ENCODE measurements at places on chromosomes 12 and 14. TPM values are rescaled to one million over a fixed set of nuclear protein-coding genes. Genes with fewer than 3 reads are reported as not detected.
A peak's percentile ranks its signal among the peaks of the same experiment; 100 is the strongest.

DNA sequence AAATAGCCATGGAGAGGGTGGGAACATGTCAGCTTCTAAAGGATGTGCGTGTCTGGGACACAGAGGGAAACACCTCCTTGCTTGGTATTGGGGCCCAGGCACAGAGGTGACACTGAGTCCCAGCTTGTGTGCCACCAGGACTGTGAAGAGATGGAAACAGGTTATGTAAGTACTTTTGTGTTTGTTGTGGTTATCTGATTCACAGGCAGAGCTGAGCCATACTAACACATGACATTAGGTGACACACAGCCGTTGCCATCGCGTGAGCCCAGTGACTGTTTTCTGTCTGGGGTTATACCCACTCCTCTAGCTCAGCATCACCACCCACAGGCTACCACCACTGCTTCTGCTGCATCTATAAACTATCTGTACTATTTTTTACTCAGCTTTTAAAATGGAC is 12.1 kb upstream of the FLVCR2 start:
- no peaks in the 10 kb centered on the region for H3K27me3 ChIP-seq
- DNase-seq = peak; percentile 84
- peak overlapping the region; percentile 74 for H3K27ac ChIP-seq
- H3K36me3 ChIP-seq = no peaks in the 10 kb centered on the region
- peaks cover 74% of the 10 kb centered on the region for H3K4me1 ChIP-seq

- H3K36me3 ChIP-seq = peaks cover 22% of the 10 kb centered on the region
- DNase-seq = no peak
- H3K27me3 ChIP-seq = no peaks in the 10 kb centered on the region
- H3K27ac ChIP-seq = peak overlapping the region; percentile 96
Measured at GRCh38 chr14:54882521-54882920, 20.1 kb downstream of the GCH1 start.

DNA sequence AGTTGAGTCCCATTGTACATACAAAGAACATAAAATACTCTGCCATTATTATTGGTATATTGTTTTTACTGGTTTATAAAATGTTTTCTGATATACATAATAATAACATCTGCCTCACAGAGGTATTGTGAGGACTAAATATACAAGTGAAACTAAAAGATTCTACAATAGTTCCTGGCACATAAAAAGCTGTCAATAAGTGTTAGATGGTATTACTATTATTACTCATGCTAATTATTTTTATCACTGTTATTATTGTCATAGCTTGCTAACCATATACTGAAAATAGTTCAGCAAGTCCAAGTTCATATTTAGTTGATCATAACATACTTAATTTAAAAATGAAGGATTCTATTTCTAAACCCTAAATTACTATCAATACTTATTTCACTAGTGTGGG is 34.4 kb downstream of the BTG1 start:
- peaks cover 8% of the 10 kb centered on the region for H3K36me3 ChIP-seq
- no peak overlapping the region for H3K4me3 ChIP-seq
- DNase-seq = no peak
- no peaks in the 10 kb centered on the region for H3K27me3 ChIP-seq
- no peak overlapping the region for H3K27ac ChIP-seq

GRCh38 chr14:61077951-61078720 is 97.1 kb downstream of the SLC38A6 start:
- H3K36me3 ChIP-seq = peaks cover 3% of the 10 kb centered on the region
- DNase-seq = no peak
- H3K27me3 ChIP-seq = no peaks in the 10 kb centered on the region
- H3K4me1 ChIP-seq = no peaks in the 10 kb centered on the region

GRCh38 chr12:109967383-109968031 is 28.7 kb downstream of the GIT2 start:
- peaks cover 45% of the 10 kb centered on the region for H3K4me1 ChIP-seq
- H3K4me3 ChIP-seq = peak overlapping the region; percentile 61
- peak overlapping the region; percentile 85 for H3K27ac ChIP-seq
- peaks cover 72% of the 10 kb centered on the region for H3K36me3 ChIP-seq
- DNase-seq = peak; percentile 31

- H3K36me3 ChIP-seq = no peaks in the 10 kb centered on the region
- peaks cover 2% of the 10 kb centered on the region for H3K27me3 ChIP-seq
- no peak for DNase-seq
- no peak overlapping the region for H3K27ac ChIP-seq
Measured at GRCh38 chr12:64125913-64126312, 96.2 kb downstream of the KICS2 start.

DNA sequence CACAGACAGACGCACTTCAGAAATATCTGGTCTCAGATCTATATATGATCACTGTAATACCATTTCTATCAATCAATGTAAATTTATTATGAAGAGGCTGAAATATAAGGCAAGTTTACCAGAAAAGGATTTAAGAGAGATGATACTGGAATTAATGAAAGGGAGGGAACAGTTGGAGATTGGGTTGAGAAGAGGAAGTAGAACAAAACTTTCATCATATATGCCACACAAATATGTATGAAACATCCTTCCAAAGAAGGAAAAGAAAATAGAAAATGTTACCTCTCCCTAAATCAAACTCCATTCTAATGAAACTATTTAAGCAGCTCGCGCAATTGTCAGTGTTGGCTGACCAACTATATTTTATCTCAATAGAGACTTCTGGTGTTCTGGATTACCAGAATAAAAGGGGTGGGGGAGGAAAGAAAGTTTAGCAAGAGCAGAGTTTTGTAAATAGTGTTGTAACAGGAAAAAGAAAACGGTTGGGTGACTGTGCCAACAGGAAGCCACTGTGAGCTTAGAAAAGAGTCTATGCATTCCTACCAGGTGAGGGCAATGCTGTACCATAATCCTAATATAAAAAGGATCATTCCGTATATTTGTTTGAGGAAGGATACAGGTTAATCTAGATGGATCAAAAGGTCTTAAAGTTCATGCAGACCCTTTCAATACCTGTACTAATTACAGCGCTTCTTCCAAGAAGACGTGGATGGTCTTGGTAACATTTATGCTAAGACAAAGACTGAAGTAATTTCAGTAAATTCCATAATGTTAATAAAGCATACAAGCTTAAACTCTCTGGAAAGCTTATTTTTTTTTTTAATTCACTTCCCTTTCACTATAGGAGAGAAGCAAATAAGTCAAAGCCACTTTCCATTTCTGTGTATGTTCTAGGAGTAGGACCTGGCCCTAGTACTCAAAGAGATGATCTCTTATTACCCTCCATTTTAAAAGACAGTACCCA is 14.5 kb upstream of the LLPH start:
- H3K27ac ChIP-seq = peak overlapping the region; percentile 74
- no peak for DNase-seq
- no peaks in the 10 kb centered on the region for H3K27me3 ChIP-seq
- H3K4me1 ChIP-seq = peaks cover 21% of the 10 kb centered on the region

GRCh38 chr14:28297559-28297958 is 469.0 kb upstream of the FOXG1 start:
- H3K27ac ChIP-seq = no peak overlapping the region
- H3K4me3 ChIP-seq = no peak overlapping the region
- no peaks in the 10 kb centered on the region for H3K27me3 ChIP-seq

DNA sequence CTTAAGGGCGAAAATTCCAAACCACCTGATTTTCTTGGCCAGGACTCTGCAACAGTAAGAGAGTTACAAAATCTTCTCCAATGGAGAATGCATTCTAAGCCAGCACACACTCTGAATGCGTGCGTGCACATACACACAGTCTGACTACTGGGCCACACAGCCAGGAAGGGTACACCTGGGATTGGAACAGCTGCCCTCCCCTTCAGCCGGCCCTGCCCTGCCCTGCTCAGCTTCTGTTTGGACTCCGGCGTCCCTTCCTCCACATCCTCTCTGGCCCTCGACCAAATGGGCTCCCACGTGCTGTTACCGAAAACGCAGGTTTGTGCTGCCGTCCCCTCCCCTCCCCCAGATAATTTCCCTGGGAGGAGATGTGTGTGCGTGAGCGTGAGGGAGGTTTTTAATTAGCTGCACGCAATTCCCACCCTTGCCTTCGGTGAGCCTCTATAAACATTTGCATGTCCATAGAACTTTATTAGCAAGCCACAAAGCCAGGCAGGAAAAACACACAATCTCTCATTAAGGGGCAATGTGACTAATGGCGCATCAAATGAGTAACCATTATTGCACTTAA is 43.0 kb downstream of the CCNK start:
- H3K36me3 ChIP-seq = no peaks in the 10 kb centered on the region
- H3K4me3 ChIP-seq = no peak overlapping the region
- no peaks in the 10 kb centered on the region for H3K27me3 ChIP-seq
- H3K4me1 ChIP-seq = peaks cover 10% of the 10 kb centered on the region
- DNase-seq = no peak

DNA sequence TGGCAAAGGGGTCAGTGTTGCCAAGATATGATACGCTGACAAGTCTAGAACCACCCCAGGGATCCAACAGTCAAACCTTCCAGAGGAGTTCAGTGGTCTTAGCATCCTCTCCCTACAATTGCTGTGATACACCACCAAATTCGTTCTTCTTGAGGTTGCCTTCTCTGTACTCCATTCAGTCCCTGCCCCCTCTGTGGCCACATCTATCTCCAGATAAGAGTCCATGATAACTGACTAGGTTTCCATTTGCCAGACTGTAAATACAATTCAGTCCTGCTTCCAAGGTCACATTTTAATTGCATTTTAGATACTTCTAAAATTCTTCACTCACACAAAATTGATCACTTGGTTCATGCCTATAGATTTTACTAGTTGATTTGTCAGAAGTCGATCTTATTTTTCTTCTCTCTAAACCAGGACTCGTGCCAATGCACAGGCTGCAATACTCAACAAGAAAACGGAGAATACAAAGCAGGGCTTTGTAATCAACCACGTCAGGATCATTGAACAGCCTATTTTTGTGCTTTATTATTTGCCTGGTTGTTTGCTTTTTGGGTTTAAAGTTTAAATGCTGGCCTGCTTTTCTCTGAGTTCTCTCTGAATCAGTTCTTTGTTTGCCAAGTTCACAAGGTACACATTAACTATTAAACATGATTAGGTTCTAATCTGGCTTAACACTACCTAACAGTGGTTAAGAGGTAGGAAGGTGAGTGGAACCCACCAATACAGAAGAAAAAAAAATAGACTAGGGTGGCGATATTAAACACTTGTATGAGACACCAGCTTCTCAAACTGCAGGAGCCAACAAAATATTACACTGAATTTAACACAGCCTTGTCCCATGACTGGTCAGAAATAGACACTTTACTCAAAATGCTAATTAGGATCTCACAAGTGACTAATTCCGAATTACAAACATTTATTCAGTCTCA is 5.3 kb upstream of the TSPAN8 start:
- H3K4me3 ChIP-seq = no peak overlapping the region
- H3K4me1 ChIP-seq = no peaks in the 10 kb centered on the region
- H3K27me3 ChIP-seq = no peaks in the 10 kb centered on the region
- H3K27ac ChIP-seq = no peak overlapping the region
- no peaks in the 10 kb centered on the region for H3K36me3 ChIP-seq

GRCh38 chr12:82673698-82674097 is 13.0 kb upstream of the TMTC2 start:
- H3K36me3 ChIP-seq = no peaks in the 10 kb centered on the region
- DNase-seq = no peak
- peaks cover 5% of the 10 kb centered on the region for H3K27me3 ChIP-seq
- H3K27ac ChIP-seq = no peak overlapping the region
- no peaks in the 10 kb centered on the region for H3K4me1 ChIP-seq

GRCh38 chr14:101980700-101981099 is 16.3 kb downstream of the DYNC1H1 start:
- peaks cover 2% of the 10 kb centered on the region for H3K4me1 ChIP-seq
- no peak overlapping the region for H3K27ac ChIP-seq
- DNase-seq = no peak
- H3K36me3 ChIP-seq = peaks cover 68% of the 10 kb centered on the region

DNA sequence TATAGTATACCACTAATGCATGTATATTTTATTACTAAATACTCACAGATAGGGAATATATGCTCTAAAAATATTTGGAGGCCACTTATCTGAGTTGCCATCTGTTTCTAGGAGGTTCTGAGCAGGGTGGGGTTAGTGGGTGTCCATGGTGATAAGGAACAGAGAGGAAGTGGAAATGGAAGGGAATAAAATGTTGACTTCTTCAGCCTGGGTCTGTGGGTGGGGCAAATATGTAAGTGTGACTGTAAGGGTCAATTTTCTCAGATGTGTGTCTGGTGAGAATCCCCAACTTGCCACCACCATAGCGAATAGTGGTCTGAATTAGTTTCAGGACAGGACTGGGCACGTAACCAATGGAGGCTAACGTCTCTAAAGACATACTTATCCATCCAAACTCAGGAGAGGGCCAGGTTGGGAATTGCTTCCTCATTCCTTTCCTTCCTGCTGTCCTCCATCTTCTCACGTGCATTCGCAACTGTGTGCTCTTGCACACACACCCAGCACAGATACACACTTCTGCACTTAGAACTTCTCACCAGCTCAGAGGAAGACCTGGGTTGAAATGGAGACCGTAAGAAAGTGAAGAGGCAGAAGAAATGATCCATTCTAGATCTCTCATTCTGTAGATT is 54.2 kb upstream of the GZMB start:
- no peak overlapping the region for H3K27ac ChIP-seq
- no peak overlapping the region for H3K4me3 ChIP-seq
- H3K36me3 ChIP-seq = peaks cover under 1% of the 10 kb centered on the region
- DNase-seq = no peak

DNA sequence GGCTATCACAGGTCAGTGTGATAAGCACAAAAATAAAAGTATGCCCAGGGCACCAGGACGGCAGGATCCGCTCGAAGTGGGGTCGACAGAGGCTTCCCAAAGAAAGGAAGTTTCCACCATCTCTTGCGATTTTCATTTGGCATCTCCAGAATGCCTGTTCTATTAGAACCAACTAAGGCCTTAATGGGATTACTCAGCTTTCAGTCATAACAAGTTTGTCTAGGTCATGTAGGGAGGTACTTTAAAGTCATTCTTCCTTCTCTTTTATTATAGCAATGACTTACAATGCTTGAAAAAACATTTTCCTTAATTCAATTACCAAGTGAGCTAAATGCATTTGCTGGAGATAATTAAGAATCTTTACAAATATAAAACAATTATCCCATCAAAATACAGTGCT is 83.6 kb upstream of the DIO3 start:
- peak; percentile 4 for DNase-seq
- no peaks in the 10 kb centered on the region for H3K36me3 ChIP-seq
- H3K27me3 ChIP-seq = peaks cover 1% of the 10 kb centered on the region
- no peak overlapping the region for H3K27ac ChIP-seq
- no peaks in the 10 kb centered on the region for H3K4me1 ChIP-seq

Gene REC8
- 51.9 TPM for total RNA-seq

Gene NRL
- 2.1 TPM for total RNA-seq

Gene PPFIA2
- not detected for total RNA-seq

Gene STAC3
- 4.1 TPM for total RNA-seq

Gene DEGS2
- 0.25 TPM for total RNA-seq

Gene PTMS
- 47.0 TPM for total RNA-seq

Gene IFT81
- total RNA-seq = 2.6 TPM
